AG20443 (cell line): ENCODE measurements at places on chromosomes 13 and 19.

DNA sequence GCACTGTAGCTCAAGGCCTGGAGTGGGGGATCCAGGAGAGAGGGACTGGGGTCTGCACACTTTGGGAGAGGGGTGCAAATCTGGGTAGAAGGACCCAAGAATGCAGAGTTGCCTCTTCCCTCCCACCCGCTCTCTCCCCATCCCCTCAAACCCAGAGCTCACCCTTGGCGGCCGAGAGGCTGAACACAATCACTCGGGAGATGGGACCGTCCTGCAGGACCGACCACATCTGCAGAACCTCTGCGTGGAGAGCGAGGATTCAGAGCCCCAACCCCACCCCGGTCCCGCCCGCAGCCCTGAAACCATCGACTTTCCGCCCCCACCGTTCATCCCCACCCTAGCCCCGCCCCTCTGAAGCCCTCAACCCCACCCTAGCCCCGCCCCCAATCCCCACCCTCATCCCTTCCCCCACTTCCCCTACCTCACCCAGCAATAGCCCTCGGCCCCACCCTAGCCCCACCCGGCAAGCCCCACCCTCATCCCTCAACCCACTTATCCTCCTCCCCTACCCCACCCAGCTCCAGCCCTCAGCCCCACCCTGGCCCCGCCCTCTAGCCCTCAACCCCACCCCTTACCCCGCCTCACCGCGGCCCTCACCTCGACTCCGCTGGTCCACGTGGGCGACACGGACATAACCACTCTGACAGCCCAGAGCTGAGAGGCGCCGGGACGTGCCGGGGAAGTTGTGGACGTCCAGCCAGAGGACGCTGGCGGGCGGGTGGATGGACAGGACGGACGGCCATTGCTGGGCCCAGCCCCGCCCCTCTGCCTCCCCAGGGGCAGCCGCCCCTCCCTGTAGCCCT lies 4.1 kb downstream of the KPTN start:
- peak; percentile 51 for DNase-seq

GRCh38 chr19:40006273-40006691 lies 9.4 kb downstream of the ZNF546 start:
- peak; percentile 62 for DNase-seq

- no peak for DNase-seq
Measured at GRCh38 chr13:23748109-23748990, 140.8 kb downstream of the MIPEP start.

DNA sequence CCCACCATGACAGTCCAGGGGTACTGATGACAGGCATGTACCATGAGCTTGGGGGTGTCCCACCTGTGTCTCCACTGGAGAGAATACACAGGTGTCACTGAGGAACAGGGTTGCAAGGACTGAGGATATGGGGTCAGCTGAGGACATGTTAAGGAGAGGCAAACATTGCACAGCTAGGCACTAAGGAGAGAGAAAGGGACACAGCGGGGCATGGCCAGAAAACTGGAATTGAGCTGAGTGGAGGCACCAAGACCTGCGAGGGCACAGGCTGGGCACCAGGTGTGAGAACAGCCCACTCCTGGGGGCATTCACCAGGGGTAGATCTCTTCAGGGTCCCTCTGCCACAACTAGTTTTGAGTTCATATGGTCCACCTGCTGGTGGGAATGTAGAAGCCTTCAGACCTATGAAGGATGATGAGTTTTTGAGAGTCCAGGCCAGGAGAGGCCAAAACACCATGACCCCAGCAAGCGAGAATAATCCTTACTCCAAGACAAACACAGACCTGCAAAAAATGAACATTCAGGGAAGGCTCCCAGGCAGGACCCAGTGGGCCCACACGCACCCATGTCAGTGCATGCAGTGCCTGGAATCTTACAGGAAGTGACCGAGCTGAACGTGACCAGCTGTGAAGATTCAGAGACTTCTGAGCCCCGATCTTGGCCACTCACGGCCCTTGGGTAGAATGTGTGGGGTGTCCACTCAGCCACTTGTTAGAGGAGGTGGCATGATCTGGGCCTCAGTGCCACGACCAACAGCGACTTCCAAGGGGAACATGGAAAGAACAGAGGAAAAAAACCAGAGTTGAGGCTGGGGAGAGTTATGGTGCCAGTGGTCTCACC lies 1.4 kb upstream of the ZNF584 start:
- DNase-seq: no peak

GRCh38 chr13:70529652-70530051 lies 421.4 kb upstream of the KLHL1 start:
- no peak for DNase-seq

DNA sequence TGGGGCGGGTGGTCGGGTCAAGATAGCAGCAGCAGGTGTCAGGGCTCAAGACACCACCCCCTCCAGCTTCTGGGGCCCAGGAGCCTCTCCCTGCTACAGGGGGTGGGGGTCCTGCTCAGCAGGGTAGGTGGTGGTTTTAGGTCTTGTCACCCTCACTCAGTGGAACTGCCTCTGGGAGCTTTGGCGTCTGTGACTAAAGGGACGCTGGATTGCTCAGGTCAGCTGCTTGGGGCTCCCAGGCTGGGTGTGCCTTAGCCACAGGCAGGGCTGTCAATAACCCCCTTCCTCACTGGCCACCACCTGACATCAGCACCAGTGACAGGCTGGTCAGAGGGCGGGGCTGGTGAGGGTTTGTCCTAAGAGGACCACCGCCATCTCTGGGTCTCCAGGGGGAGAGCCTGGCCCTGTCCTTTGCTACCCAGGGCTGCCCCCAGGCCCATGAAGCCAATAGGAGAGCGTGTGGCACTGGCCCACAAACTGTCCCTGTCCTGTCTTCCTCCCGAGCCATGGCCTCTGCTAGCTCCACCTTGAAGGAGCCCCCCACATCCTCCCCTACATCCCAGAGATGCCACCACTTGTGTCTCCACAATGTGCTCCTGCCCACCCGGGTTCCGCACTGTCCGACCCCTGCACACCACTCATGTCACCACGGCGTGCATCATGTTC lies 36.4 kb downstream of the MAU2 start:
- no peak for DNase-seq

GRCh38 chr13:95647321-95647720 lies 2.8 kb upstream of the DZIP1 start:
- no peak for DNase-seq

GRCh38 chr19:32176591-32176990 lies 168.8 kb upstream of the ZNF507 start:
- no peak for DNase-seq

- DNase-seq: no peak
Measured at GRCh38 chr19:50858886-50859285, 4.2 kb downstream of the KLK3 start.

DNA sequence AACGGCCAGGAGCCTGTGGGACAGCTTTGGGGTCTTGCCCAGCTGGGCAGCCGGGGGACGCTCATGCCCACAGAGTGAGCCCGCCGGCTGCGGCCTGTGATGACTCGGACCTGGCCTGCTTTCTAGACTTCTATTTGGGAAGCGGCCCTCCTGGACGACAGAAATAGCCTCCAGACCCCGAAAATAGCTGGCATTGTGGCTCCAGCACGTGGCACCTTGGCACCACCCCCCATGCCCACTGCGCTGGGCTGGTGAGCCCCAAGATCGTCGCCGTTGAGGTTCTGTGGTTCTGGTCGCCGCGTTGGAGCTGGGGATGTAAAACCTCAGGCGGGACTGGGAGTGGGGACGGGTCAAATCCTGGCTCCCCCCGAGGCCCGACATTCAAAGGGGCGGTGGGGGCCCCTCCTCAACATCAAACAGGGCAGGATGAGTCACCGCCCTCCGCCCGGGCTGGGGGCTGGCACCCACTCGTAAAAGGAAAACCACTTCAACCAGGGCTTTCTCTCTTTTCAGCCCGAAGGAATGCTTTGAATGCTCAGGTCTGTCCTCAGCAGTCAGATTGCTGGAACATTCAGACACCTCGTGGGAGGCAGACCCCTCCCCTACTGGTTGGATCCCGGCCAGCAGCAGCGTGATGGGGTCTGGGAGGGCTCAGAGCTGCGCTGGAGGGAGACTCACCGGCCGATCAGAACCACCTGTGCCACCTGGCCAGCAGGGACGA lies 42.1 kb downstream of the GADD45B start:
- no peak for DNase-seq

DNA sequence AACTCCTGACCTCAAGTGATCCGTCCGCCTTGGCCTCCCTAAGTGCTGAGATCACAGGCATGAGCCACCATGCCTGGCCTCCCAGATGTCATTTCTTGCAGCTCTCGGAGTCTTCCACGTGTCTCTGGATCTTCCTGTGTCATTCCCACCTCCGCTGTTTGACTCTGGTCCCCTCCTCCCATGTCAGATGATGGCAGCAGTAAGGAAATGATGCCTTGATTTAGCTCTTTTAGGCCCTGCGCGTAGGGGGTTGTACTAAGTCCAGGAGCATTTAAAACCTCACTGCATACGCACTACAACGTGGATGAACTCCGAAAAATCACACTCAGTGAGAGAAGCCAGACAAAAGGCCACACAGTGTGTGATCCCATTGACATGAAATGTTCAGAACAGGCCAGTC lies 113.1 kb downstream of the GNG7 start:
- DNase-seq: no peak

DNA sequence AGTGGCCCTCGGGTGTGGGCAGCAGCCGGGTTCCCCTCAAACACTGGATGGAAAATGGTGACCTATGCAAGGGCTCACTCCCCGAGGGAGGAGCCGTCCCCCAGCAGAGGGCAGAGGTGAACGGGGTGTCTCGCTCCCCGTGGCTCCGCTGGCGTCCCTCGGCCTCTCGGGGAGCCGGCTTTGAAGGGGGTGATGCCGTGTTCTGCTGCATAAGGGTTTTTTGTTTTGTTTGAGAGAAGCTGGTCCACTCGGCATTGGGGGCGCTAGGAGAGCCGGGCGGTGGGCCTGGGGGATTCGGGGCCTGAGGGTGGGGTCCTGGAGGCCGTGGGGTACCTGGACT lies 4.0 kb downstream of the EFNA2 start:
- DNase-seq: no peak

DNA sequence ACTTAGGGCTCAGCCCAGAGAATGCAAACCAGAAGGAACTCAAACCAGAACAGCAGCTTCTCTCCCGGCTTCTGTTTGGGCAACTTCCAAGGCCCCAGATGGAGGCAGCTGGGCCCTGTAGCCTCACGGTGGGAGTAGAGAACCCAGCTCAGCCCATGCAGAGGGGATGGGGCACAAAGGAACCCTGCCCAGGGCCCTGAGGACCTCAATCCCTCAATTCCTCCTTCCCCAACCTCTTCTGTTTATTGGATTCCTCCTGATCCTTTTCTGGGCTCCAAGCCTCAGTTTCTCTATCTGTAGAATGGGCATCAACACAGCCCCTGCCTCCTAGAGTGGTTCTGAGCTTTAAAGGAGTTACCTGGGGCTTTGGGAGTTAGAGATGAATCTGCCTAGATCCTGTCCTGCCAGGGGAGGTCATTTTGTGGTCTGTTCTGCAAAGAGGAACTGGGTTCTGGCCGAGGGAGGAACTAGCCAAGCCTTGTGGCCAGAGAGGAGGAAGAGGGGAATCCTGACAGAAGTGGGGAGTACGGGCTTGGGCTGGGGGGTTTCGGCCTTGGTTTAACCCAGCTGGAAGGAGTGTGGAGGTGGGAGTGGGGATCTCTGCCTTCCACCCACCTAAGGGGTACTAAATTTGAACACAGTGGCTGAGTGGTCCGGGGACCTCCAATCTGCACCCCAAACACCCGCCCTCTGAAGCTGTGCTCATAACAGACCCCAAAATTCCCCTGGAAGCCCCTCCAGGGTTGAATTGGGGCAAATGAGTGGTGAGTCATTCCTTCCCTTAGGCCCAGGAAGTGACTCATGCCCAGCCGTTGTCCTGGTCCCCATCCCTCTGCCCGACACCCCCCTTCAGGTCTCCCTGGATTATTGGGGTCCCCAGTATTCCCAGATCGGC lies 2.7 kb downstream of the ADGRE5 start:
- DNase-seq: peak; percentile 83

DNA sequence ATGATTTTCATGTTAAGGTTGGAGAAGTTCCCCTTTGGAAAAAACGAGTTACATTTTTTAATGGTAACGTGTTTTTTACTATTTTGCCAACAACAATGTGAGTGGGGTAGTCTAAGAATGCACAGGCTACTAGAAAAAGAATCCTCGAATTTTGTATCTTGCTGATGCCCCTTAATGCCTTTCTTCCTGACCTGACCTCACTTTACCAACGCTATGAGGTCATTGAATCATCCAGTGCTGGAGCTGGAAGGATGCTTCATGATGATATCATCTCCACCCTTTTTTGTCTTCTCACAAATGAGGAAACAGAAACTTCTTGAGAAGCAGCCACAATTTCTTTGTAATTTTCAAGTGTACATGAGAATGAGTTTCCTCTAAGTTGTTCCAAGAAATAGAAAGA lies 8.2 kb upstream of the UBL3 start:
- peak; percentile 16 for DNase-seq

- DNase-seq: no peak
Measured at GRCh38 chr19:13951799-13952153, 533 bp upstream of the DCAF15 start.

DNA sequence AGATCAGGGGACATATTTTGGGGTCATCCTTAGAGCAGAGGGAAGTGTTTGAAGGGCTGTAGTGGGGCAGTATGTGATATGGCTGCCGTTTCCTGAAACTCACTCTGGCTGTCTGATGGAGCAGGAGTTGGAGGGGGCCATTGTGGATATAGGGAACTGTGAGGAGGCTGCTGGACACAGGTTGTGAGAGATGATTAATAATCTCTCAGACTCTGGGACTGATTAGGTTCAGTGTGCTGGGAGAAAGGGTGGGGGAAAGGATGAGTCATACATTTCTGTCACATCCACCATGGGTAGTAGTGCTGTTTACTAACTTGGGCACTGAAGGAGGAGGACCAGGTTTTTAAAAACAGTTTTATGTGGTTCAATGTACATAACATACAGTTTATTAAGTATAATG lies 4.8 kb downstream of the B3GLCT start:
- peak; percentile 61 for DNase-seq

DNA sequence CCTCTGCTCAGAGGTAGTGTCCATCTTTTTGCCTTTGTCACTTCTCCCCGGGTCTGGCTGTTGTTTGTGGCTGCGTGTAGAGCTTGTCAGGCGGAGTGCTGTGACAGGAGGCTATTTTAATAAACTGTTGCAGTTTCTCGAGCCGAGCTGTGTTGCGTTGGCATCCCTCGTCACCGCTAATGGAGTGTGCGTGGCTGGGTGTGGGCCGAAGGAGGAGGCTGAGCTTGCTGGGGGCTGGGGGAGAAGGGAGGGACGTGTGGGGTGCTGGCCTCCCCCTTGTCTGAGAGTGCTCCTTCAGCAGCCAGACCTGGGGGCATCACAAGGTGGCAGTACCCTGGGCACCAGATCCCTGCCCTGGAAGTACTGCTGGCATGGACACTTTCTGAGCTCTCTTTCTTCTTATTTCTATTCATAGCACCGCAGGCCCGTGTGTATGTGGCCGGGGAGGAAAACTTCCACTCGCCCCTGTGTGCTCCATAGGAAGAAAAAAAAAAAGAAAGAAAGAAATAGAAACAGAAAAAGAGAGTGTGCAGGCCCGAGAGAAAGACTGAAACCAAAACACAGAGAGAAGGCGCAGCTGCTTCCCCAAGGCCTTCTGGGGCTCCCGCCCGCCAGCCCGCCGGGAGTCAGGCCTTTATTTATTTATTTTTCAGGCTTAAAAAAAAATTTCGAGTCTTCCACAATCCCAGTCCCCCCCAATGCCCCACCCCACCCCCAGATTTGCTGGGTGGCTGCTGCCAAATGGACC lies 27.0 kb downstream of the NFIX start:
- DNase-seq: peak; percentile 60

- no peak for DNase-seq
Measured at GRCh38 chr19:1423436-1424191, 14.6 kb upstream of the RPS15 start.

GRCh38 chr19:47765523-47766358 lies 12.8 kb upstream of the SELENOW start:
- DNase-seq: peak; percentile 76

GRCh38 chr19:41323023-41323422 lies 13.1 kb downstream of the CCDC97 start:
- DNase-seq: peak; percentile 56

- DNase-seq: no peak
Measured at GRCh38 chr13:99845161-99845874, 126.2 kb downstream of the ZIC5 start.
